ENCODE measurements at places on chromosomes 6 and 20. TPM values are rescaled to one million over a fixed set of nuclear protein-coding genes. Genes with fewer than 3 reads are reported as not detected.

Gene BTN1A1
- not detected for total RNA-seq

Gene FNDC11
- 0.19 TPM for total RNA-seq

Gene EYA4
- total RNA-seq, result 0.95 TPM

Gene TMEM14A
- 25.2 TPM for total RNA-seq

Gene GTSF1L
- total RNA-seq, result not detected

Gene PPP1R16B
- 11.7 TPM for total RNA-seq

Gene FNDC1
- total RNA-seq, result 5.1 TPM

Gene OTOR
- total RNA-seq, result not detected

Gene TMEM74B
- total RNA-seq, result 0.71 TPM

Measured in posterior vena cava (tissue), 2 donors.